ENCODE measurements at places on chromosomes 16 and 17. TPM values are rescaled to one million over a fixed set of nuclear protein-coding genes. Genes with fewer than 3 reads are reported as not detected.

The KRTAP2-2 gene
- total RNA-seq = not detected

The TRAPPC1 gene
- total RNA-seq = 98.7 TPM

The CNTNAP4 gene
- total RNA-seq = 3.8 TPM

The NLRC3 gene
- not detected for total RNA-seq

The KRT40 gene
- 0.16 TPM for total RNA-seq

The CARD14 gene
- total RNA-seq = 5.4 TPM

The MT3 gene
- total RNA-seq = not detected

The C16orf74 gene
- total RNA-seq = 12.0 TPM

The HYDIN gene
- 1.2 TPM for total RNA-seq

The ABCC1 gene
- total RNA-seq = 65.2 TPM

The RNU2-1 gene
- 7,362 TPM for total RNA-seq

The MT4 gene
- not detected for total RNA-seq

The CPD gene
- 58.3 TPM for total RNA-seq

- no peak for DNase-seq
Measured at GRCh38 chr17:44663095-44663494, 6.8 kb downstream of the MEIOC start.

GRCh38 chr17:61203671-61204131 lies 195.9 kb upstream of the TBX2 start:
- DNase-seq = no peak

DNA sequence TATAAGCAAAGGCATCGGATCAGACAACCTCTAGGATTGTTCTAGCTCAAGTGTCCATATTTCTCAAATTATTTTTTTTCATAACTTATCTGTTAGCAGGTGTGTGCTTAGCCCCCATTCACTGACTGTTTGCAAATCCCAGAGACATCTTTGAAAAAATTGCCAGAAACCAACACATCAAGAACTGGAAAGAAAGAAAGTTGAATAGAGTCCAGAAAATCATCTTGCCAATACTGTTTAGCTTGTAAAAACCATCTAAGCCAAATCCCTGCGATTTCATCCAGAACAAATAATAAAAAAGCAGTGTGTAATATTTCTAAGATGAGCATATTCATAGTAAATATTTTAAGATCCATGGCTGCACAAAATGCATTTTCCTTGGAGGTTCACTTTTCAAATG lies 64.5 kb downstream of the WSCD1 start:
- DNase-seq = no peak

- DNase-seq = no peak
Measured at GRCh38 chr17:81683208-81683583, 401 bp downstream of the ARL16 start.

GRCh38 chr17:8939496-8940334 lies 25.8 kb downstream of the PIK3R5 start:
- no peak for DNase-seq

- no peak for DNase-seq
Measured at GRCh38 chr17:78142119-78142861, 3.9 kb upstream of the C17orf99 start.

DNA sequence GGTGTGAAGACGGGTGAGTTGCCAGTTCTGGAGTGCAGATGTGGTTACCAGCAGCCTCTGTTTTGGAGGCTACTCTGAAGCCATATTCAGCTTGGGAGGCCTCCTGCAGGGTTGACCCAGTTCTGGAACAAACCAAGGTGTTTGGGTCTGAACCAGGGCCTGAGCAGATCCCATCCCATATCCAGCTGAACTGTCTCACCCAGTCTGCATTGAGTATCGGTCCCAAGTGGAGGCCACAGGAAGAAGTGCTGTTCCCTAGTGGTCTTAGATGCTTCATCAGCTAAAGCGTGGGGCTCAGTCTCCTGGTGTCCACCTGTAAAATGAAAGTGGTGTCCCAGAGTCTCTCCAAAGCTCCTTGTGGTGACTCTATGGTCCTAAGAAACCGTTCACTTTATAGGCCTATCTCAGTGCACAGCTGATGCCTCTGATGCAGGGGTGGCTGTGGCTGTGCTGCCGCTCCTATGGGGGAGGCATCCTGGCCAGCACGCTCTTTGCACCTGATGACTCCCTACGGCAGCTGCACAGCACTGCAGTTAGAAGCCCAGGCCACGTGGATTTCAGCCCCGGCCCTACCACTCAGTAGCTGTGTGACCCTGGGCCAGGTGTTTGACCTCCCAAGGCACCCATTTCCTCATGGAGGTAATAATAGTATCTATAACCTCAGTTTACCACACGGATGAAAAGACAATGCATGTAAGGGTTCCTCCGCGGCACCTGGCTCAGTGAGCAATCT lies 21.0 kb downstream of the CBX4 start:
- DNase-seq = no peak

GRCh38 chr16:77894162-77894561 lies 105.8 kb downstream of the VAT1L start:
- DNase-seq = no peak

DNA sequence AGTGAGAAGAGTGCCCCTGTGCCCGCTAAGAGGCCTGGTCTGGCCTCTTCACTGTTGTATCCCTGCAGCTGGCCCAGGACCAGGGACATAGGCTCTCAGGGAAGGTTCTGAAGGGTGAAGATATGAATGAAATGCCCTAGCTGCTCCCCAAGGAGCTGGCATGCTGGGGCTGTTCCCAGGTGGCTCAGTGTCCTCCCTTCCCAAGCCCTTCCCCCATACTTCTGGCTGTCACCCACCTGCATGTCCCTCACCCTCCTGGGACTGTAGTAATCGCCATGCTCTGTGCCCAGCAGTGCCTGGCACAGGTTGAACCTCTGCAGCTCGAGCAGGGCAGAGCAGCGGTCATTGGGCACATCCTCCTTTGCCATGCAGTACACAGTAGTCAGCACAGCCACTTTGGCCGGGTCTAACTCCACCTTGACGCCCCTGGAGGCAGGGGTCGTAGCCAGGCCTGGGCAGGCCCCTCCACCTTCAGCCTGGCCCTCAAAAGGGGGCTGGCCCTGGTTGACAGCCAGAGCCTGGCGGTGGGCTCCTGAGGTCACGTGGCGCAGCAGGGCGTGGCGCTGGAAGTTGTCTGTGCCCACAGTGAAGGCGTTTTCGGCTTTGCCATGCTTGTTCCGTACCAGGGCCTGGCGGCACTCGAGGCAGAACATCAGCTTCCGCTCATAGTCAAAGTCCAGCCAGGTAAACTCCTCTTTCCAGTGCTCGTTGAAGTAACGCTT lies 7.6 kb downstream of the C17orf113 start:
- DNase-seq = no peak

DNA sequence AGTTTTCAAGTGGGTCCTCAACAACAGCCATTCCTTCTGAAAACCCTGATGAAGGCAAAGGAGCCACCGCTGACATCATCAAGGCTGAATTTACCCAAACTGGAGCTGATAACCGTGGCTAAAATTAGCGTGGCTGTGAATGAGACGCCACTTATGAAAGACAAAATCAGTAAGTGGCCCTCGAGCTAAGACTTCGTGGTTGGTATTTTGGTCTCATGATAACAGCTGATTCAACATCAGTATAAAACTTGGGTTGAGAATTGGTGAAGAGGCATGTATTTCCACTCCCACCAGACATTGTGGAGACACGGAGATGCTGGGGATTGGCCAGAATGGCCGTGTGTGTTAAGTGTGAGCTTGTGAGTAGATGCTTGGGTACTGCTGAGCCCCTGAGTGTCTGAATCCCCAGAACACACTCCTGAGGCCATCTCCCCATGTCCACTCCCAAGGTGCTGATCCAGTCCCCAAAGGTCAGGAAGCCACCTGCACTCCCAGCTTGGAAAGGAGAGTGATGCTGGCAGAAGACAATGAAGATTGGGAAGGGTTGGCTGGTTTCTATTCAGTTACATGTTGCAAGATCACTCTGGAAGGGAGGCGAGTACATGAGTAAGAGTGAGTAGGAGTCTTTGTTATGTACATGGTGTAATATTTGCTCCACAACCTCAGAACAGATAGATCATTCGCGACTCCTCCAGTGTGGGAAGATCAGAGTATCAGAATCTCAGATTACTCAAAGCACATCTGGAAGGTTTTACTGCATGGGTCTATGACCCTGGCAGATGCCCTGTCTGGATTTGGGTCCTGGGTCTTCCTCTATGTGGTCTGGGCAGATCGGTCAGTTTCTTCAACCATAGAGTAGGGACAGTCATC lies 207.7 kb downstream of the HS3ST3A1 start:
- no peak for DNase-seq

GRCh38 chr16:51095890-51096626 lies 55.0 kb downstream of the SALL1 start:
- no peak for DNase-seq

- no peak for DNase-seq
Measured at GRCh38 chr17:57906910-57907309, 48.3 kb downstream of the CUEDC1 start.

- no peak for DNase-seq
Measured at GRCh38 chr17:28957992-28958355, 6.7 kb upstream of the PHF12 start.

- no peak for DNase-seq
Measured at GRCh38 chr17:80481284-80482057, 5.1 kb upstream of the NPTX1 start.

DNA sequence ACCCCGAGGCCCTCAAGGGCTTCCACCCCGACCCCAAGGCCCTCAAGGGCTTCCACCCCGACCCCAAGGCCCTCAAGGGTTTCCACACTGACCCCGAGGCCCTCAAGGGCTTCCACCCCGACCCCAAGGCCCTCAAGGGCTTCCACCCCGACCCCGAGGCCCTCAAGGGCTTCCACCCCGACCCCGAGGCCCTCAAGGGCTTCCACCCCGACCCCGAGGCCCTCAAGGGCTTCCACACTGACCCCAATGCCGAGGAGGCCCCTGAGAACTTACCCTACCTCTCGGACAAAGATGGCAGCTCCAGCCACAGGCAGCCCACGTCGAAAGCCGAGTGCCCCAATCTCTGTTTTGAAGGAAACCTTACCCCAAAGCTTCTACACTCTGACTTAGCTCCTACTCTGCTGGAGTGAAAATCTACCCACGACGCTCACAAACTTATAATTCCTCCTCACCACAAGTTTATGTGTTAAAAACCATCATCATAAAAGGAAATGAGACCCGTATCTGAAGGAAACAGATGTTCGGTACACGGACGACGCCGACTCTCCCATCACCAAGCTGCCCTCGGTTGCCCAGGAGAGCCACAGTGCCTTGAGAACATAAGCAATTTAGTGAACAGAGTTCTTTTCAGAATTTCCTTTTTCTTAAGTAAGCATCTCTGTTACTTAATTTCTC lies 61.2 kb upstream of the RPH3AL start:
- no peak for DNase-seq

GRCh38 chr16:76696876-76697275 lies 419.7 kb downstream of the CNTNAP4 start:
- DNase-seq = no peak

GRCh38 chr17:36506249-36506826 lies 19.9 kb downstream of the ZNHIT3 start:
- no peak for DNase-seq

DNA sequence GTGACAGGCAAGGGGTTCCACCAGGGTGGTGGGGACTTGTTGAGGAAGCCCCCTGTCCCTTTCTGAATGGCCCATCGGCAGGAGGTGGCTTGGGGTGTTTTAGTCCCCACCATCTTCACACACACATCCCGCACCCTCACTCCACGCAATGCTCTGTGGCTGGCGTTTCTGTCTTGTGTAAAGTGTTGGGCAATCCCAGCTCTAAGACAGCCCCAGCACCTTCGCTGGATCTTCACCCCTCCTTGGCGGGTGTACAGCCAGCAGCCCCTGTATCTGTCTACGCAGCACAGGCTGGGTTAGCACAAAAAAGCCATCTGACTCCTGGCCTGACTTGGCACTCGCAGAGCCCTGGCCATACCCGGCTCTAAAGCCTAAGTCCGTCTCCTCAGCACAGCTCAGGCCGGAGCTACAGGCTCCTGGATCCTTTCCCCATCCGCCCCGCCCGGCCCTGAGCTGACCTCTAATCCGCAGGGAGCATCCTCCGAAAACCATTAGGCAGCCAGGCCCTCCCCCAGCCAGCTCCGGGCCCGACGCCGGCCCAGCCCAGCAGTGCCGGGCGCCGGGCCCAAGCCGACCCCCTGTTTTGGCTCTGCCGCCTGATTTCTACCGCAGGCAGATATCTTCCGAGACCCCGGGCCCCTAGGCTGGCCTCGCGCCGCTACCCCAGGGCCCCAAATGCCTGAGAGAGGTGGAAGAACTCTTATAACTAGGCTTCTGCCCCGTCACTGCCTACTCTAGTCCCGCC lies 42.4 kb upstream of the TAC4 start:
- no peak for DNase-seq

DNA sequence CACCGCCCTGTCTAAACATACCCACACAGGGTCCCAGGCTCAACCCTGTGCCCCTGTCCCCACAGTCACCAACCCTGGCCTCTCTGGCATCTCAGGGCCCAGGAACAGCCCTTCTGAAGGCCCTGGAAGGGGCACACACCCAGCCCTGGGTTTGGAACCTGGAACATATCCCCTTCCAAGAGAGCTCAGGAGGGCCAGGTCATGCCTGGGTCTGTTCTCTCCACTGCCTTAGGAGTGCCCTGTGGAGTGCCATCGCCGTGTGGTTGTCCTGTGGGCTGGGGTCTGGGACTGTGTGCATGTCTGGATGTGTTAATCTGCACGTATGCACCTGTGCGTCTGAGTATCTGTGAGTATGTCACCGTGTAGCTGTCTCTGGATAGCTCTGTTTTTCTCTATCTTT lies 45.2 kb upstream of the ACSM2B start:
- DNase-seq = no peak

DNA sequence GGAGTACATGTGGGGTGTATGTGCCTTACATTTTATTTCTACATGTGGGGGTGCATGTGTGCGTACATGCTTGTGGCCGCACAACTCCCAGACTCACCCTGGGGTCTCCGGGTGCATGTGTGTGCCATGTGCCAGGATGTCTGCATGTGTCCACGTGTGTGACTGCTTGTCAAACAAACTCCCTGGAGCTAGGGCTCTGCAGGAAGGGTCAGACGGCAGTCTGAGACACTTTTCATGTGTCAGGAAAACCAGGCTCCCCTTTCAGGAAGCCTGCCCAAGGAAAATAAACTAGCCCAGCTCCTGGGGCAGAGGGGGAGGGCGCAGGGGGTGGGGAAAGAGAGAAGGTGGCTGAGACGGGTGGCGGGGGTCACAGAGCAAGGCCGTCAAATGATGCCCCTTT lies 44.7 kb downstream of the FZD2 start:
- DNase-seq = no peak

- no peak for DNase-seq
Measured at GRCh38 chr16:19269098-19269497, 16.4 kb upstream of the CLEC19A start.

- DNase-seq = no peak
Measured at GRCh38 chr16:85096921-85097320, 15.4 kb downstream of the CIBAR2 start.

DNA sequence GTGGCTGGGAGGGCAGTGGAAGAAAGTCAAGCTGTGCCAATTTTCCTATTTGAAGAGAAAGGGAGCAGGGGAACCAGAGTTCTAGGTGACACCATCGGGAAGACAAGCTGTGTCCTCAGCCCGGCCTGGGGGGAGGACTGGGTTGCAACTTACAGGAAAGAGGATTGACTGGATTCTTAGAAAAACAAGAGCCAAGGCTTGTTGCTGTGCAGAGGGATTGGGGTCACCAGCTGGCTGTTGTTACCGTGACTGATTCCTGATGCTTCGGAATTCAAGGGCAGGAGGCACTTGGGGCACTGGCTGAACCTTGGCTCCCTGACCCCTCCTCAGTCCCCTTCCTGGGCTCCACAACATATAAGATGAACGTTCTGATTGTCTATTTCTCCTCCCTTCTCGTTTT lies 16.8 kb upstream of the MMP2 start:
- DNase-seq = no peak

- DNase-seq = no peak
Measured at GRCh38 chr17:66493283-66494019, 191.0 kb downstream of the PRKCA start.

- no peak for DNase-seq
Measured at GRCh38 chr17:74153821-74154430, 49.6 kb upstream of the RPL38 start.

- no peak for DNase-seq
Measured at GRCh38 chr16:27853101-27853500, 210.4 kb downstream of the GSG1L start.
